Muscle of arm (tissue), 14 donors: ENCODE measurements at places on chromosomes 16 and 17.

- DNase-seq, result no peak
Observed at GRCh38 chr17:31888124-31888523, 13.4 kb downstream of the UTP6 start.

GRCh38 chr16:16154281-16154951, 68.9 kb downstream of the ABCC6 start:
- no peak for DNase-seq

- DNase-seq, result peak; percentile 22
Observed at GRCh38 chr17:66276328-66276937, 26.0 kb upstream of the PRKCA start.

DNA sequence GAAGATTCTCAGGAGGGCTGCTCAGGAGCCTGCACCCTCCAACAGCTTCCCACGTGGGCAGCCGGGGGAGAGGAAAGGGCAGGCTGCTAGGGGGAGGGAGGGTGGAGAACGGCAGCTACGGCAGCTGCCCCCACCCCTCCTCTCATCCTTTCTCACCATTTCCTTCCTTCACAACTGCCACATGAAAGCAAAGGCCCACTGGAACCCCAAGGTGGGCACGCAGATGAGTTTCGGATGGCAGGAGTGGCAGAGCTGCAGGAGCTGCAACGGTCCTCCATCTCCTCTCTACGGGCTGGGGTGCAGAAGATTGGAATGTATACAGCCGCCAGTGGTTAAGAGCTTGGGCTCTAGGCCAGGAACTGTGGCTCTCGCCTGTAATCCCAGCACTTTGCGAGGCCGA, 77.7 kb downstream of the GAS7 start:
- no peak for DNase-seq

DNA sequence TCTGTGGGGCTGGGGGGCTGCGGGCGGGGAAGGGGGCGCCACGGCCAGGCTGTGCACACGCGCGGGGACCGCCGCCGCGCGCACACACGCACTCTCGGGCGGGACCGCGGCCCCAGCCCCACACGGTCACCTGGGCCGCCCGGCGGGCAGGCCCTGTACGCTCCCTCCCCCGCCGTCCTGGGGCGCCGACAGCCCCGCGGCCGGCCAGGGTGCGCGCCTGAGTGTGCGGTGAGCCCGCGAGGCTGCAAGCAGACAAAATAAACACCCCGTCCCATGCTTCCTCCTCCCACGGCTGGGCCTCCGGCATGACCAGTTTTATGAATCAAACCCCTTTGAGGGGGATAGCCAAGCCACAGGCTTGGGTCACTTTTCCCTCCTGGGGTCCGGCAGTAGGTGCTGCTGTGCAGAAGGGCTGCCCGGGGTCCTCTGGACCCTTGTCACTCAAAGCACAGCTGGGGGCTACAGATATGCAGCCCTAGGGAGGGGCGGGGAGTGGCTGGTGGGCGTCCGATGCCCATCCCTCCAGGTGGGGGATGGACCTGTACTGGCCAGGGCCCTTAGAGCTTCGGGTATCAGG, 441 bp downstream of the VASN start:
- DNase-seq, result no peak

DNA sequence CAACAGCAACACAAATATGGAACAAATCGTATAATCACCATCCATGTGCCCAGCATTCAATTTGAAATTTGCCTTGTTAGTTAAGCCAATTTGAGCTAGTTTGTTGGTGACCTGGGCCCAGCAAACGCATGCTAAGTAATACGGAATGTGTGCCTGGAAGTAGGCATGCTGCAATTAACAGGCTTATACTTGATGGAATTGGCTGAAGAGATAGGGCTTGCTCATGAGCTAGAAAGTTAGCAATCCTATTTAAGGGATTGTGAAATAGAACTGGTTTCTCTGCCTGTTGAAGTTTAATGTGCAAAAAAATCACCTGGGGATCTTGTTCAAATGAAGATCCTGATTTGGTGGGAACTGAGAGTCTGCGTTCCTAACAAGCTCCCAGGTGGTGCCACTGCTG, 8.5 kb upstream of the LPO start:
- no peak for DNase-seq

DNA sequence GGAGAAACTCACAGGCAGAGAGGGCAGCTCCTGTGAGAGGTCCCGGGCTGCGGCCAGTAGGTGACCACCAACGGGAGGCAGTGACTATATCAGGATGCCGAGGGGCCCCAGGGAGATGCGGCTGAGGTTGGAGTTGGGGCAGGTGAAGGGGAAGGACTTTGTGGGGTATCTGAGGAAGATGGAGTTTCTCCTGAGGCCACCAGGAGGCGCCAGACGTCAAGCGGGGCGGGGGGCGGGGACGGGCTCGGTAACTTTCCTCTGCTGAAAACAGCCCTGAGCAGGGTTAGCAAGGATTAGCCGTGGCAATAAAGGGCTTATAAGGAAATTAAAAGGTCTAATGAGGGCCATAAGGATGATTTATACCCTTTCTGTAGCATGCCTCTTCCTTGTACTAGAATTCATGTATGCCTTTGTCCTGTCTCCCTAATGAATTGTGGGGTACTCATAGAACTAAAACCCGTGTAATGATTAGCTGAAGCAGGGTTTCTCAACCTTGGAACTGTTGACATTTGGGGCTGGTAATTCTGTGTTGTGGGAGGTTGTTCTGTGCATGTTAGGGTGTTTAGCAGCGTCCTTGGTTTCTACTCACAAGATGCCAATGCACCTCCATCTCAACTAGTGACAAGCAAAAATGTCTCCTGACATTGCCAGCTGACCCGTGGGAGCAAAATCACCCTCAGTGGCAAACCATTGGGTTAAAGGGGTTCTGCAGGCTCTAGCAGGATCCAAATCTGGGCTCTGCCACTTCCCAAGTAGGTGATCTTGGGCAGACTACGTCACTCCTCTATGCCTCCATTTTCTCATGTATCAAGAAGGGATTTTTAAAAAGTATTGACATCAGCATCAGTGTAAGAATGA, 74.8 kb upstream of the GRIN2A start:
- DNase-seq, result peak; percentile 28

GRCh38 chr16:79980650-79981521, 380.3 kb upstream of the MAF start:
- DNase-seq, result no peak

DNA sequence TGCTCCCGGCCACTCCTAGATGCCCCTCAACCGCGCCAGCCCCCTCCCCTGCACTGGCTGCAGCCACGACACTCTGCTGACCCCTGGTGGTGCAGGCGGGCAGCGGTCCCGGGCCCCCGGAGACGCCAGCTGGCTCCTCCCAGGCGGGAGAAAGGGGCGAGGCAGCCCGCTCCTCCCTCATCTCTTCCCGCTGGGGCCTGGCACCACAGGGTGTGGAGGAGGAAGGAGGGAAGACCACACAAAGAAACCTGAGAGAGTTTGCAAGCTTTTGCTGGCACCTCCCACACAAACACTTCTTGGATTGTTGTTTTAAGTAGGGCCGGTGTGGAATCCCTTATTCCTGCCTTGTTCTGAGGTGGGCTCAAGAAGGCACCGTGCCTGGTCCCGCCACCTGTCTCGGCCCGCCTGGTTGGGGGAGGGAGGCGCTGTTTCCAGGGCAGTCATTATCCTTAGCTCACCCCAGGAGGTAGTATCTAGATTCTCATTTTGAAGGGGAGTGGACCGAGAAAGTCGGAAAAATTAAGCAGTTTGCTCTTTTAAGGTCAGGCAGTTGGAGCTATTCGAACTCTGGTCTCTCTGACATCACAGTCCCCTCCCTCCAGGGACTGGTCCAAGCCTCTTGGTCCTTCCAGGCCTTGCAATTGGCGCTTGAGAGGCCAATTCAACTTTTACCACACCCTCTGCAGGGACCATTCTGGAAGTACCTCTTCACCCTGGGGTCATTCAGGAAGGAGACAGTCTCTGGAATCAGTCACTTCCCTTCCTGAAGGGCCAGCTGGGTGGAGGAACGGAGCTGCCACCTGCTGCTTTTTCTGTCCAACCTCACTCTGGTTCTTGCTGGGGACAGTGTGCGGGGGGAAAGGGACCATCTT, 959 bp upstream of the ANKRD13B start:
- DNase-seq, result peak; percentile 91

- DNase-seq, result no peak
Observed at GRCh38 chr17:64126918-64127317, 3.0 kb downstream of the ERN1 start.

DNA sequence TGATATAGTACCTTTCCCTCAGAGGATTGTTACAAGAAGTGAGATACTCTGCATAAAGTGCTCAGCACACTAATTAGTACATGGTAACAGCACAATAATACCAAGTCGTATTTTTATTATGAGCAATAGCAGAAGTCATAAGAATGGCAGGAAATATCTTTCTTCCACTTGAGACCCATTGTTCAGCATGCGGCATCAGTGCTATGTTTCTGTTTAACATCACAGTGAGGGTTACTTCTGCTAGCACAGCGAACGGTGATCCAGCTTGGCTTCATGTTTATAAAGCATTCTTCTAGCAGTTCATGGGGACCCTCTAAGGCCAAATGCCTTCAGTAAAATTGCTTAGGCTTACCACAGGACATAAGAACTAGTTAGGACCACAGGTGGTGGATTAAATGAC, 83.1 kb downstream of the MYO1D start:
- DNase-seq, result no peak

DNA sequence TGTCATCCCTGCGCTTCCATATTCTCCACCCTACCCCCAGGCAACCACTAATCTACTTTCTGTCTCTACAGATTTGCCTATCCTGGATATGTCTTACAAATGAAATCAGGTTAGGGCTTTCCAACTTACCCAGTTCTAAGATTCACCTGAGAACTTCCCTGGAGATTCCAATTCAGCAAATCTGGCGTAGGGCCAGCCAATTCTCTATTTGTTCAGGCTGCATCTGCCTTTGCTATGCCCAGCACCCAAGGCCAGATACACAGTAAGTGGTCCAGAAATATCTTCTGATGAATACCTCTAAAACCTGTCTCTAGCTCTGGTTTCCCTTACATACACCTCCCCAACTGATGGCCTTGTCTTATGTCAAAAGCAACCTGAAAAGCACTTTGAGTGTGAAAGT, 10.4 kb upstream of the CTCF start:
- no peak for DNase-seq

- DNase-seq, result no peak
Observed at GRCh38 chr17:75873587-75874322, 4.6 kb downstream of the TRIM47 start.

GRCh38 chr17:63500543-63501390, 22.4 kb upstream of the KCNH6 start:
- no peak for DNase-seq

- peak; percentile 7 for DNase-seq
Observed at GRCh38 chr17:72850410-72851118, 241.9 kb downstream of the SLC39A11 start.

- peak; percentile 66 for DNase-seq
Observed at GRCh38 chr17:50297407-50297865, 23.2 kb downstream of the TMEM92 start.

DNA sequence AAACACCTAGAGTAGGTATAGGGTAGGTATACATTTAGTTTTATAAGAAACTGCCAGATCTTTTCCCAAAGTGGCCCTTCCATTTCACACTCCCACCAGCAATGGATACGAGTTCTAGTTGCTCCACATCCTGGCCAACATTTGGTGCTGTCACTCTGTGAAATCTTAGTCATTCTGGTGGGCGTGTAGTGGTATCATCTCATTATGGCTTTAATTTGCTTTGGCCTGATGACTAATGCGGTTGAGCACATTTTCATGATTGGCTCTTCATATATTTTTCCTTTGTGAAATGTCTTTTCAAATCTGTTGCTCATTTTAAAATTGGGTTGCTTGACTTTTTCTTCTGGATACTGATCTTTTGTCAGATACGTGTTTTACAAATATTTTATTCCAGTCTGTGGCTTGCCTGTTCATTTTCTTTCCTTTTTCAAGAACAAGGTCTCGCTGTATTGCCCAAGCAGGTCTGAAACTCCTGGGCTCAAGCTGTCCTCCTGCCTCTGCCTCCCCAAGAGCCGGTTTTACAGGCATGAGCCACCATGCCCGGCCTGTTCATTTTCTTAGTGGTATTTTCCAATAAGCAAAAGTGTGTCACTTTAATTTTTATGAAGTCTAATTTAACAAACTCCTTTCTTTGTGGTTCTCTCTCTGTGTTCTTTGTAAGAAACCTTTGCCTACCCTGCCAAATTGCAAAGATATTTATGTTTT, 192.4 kb downstream of the SEC14L1 start:
- DNase-seq, result no peak

- DNase-seq, result no peak
Observed at GRCh38 chr17:81053041-81053970, 18.4 kb downstream of the BAIAP2 start.
